ENCODE measurements at places on chromosomes 3 and 15. TPM values are rescaled to one million over a fixed set of nuclear protein-coding genes. Genes with fewer than 3 reads are reported as not detected.

GRCh38 chr3:37667335-37667734 lies 194.3 kb upstream of the CTDSPL start:
- H3K4me3 ChIP-seq = no peak overlapping the region
- no peak overlapping the region for H3K27ac ChIP-seq
- peaks cover 8% of the 10 kb centered on the region for H3K27me3 ChIP-seq
- H3K4me1 ChIP-seq = no peaks in the 10 kb centered on the region

- H3K27ac ChIP-seq = no peak overlapping the region
- DNase-seq = no peak
Observed at GRCh38 chr3:23665741-23666140, 140.0 kb upstream of the UBE2E1 start.

- no peak overlapping the region for H3K27ac ChIP-seq
- H3K36me3 ChIP-seq = peaks cover 22% of the 10 kb centered on the region
- H3K4me1 ChIP-seq = peaks cover 25% of the 10 kb centered on the region
- DNase-seq = no peak
- H3K27me3 ChIP-seq = no peaks in the 10 kb centered on the region
Observed at GRCh38 chr15:52329987-52330386, 34.4 kb upstream of the MYO5C start.

DNA sequence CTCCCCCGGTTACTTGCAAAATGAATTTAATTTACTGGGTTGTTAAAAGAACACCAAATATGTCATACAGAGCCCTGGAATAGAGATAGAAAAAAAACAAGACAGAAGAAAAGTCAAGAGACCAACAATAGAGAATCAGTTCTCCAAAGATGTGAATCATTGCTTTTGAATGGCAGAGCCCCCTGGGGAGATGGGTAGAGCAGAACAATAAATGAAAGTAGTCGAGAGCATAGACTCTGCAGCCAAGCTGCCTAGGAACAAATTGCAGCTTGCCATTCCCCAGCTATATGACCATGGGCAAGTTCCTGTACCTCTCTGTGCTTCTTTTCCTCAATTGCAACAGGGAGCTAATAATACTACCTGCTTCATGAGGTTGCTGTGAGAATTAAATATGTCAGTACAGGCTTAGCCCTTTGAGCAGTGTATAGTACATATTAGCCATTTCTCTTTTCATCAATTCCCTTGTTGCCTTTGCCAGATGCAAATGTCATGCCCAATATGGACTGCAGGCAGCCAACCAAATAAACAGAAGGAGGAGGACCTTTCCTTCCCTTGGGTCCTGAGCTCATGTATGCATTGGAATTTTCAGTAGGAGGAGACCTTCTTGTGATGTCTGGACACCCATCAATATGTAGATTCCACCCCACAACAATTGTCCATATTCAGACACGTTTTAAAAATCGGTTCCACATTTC lies 25.0 kb upstream of the BFSP2 start:
- no peak overlapping the region for H3K27ac ChIP-seq
- H3K36me3 ChIP-seq = no peaks in the 10 kb centered on the region
- H3K27me3 ChIP-seq = peaks cover 4% of the 10 kb centered on the region
- DNase-seq = no peak

GRCh38 chr3:138047596-138048158 lies 37.7 kb downstream of the CLDN18 start:
- H3K27ac ChIP-seq = no peak overlapping the region
- H3K4me3 ChIP-seq = no peak overlapping the region
- no peaks in the 10 kb centered on the region for H3K4me1 ChIP-seq
- peaks cover 7% of the 10 kb centered on the region for H3K27me3 ChIP-seq
- no peaks in the 10 kb centered on the region for H3K36me3 ChIP-seq
- DNase-seq = no peak

- no peak overlapping the region for H3K4me3 ChIP-seq
- H3K27ac ChIP-seq = no peak overlapping the region
- no peaks in the 10 kb centered on the region for H3K36me3 ChIP-seq
- no peak for DNase-seq
- H3K27me3 ChIP-seq = peaks cover 3% of the 10 kb centered on the region
Observed at GRCh38 chr3:50912746-50913145, 238.0 kb downstream of the DOCK3 start.

DNA sequence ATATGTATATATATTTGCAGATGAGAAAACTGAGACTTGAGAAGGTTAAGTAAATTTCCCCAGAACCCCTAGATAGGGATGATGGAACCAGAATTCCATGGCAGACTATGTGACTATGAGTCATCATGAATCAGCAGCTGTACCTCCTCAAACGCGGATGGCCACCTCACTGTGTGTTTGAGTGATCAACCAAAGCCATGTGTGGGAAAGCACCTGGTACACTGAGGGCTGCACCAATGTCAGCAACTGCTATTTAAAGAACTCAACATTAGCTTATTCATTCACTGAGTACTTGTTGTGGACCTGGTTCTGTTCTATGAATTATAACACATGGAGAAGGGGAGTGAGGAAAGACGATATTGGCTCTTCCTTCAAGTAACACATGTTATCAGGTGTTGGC lies 377.0 kb downstream of the GAP43 start:
- no peak overlapping the region for H3K4me3 ChIP-seq
- no peaks in the 10 kb centered on the region for H3K4me1 ChIP-seq
- H3K36me3 ChIP-seq = no peaks in the 10 kb centered on the region
- no peak for DNase-seq
- no peak overlapping the region for H3K27ac ChIP-seq

DNA sequence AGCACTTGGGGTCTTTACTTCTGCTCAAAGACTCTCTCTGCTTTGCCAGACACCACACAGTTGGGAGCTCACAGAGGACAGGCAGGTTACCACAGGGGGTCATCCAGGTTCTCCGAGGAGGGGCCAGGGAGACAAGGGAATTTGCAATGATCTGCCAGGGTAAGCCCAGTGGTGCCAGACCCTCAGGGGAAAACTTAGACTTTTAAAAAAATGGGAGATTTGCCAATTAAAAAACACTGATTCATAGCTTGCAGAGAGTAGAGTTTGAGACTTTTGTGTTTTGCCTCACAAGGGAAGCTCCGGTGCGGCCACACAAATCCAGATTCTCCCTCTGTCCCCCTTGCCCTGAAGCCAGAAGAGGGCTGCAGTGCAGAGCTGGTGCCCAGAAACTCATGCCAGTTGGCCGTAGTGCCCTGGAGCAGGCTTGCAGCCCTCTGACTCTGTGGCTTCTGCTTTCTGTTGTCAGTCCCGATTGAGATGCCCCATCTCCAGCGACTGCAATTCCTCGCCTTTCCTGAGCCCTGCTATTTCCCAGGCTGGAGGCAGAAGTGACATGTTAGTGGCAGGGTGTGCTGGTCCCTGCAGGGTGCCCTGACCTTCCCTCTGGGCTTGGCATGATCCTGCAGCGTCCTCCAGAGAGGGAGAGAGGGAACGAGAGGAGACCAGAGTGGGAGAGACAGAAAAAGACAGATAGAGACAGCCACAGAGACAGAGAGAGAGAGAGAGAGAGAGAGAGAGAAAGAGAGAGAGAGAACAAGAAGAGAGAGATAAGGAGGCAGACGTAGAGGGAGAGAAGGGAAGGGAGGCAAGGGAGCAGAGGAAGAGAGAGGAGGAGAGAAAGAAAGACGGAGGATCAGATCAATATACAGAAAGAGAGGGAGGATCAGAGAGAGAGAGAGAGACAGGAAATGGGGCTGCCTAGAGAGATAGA lies 46.0 kb downstream of the RHCG start:
- H3K36me3 ChIP-seq = no peaks in the 10 kb centered on the region
- peaks cover 12% of the 10 kb centered on the region for H3K27me3 ChIP-seq
- H3K4me3 ChIP-seq = no peak overlapping the region
- no peak overlapping the region for H3K27ac ChIP-seq

- DNase-seq = no peak
- no peak overlapping the region for H3K4me3 ChIP-seq
Observed at GRCh38 chr3:197516517-197516889, 39.3 kb downstream of the BDH1 start.

DNA sequence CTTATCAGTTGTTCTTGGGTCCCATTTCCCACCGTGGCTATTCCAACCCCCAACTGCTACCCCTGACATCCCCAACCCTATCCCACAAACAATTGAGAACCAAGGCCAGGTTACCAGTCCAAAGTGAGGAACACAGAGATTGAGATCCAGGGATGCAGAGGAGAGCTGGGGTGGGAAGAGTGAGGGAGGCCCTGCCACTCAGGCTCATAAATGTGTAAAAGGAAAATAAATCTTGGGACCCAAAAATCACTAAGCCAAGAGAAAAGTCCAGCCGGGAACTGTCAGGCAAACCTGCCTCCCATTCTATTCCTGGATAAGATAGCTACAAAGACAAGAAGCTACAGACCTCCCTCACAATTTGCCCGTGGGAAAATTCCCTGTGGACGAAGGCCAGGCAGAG lies 101.1 kb upstream of the DLG1 start:
- no peak overlapping the region for H3K4me3 ChIP-seq
- H3K36me3 ChIP-seq = no peaks in the 10 kb centered on the region
- DNase-seq = no peak
- peaks cover 2% of the 10 kb centered on the region for H3K27me3 ChIP-seq
- H3K27ac ChIP-seq = no peak overlapping the region

DNA sequence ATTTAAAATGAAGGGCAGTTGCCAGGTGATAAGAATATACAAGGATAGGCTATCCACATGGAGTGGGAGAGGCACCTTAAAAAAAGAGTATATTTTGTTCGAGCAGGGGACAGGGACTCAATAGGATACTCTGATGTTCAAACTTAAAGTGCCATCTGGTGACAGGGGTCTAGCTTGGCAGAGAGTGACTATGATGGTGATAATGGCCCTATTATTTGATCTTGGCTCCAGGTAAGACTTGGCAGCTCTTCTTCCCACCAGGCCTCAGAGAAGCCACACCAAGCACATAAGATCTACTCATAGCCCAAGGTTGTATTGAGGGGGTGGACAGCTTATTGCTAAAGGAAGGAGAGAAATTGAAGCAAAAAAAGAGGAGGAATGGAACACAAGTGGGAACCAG lies 109.0 kb upstream of the MANF start:
- H3K4me1 ChIP-seq = peaks cover 3% of the 10 kb centered on the region
- no peak overlapping the region for H3K4me3 ChIP-seq
- no peak for DNase-seq

GRCh38 chr15:89107984-89108383 lies 19.7 kb downstream of the ABHD2 start:
- no peak for DNase-seq
- peaks cover 12% of the 10 kb centered on the region for H3K36me3 ChIP-seq
- no peak overlapping the region for H3K4me3 ChIP-seq
- no peak overlapping the region for H3K27ac ChIP-seq

- H3K36me3 ChIP-seq = peaks cover 15% of the 10 kb centered on the region
- no peak for DNase-seq
- H3K4me1 ChIP-seq = no peaks in the 10 kb centered on the region
Observed at GRCh38 chr3:184239708-184240107, 9.1 kb downstream of the ALG3 start.

- DNase-seq = no peak
- H3K4me3 ChIP-seq = no peak overlapping the region
- no peaks in the 10 kb centered on the region for H3K27me3 ChIP-seq
- H3K4me1 ChIP-seq = no peaks in the 10 kb centered on the region
- no peak overlapping the region for H3K27ac ChIP-seq
- H3K36me3 ChIP-seq = no peaks in the 10 kb centered on the region
Observed at GRCh38 chr3:74000725-74001124, 376.0 kb upstream of the PDZRN3 start.

SEC62 gene
- total RNA-seq = 75.4 TPM

HEXA gene
- 61.0 TPM for total RNA-seq

ITIH4 gene
- 3.1 TPM for total RNA-seq

SLC28A1 gene
- total RNA-seq = not detected

KCNMB3 gene
- total RNA-seq = 0.47 TPM

CTXN2 gene
- total RNA-seq = not detected
